RKO (cell line): ENCODE measurements at places on chromosomes 7 and 10.

DNA sequence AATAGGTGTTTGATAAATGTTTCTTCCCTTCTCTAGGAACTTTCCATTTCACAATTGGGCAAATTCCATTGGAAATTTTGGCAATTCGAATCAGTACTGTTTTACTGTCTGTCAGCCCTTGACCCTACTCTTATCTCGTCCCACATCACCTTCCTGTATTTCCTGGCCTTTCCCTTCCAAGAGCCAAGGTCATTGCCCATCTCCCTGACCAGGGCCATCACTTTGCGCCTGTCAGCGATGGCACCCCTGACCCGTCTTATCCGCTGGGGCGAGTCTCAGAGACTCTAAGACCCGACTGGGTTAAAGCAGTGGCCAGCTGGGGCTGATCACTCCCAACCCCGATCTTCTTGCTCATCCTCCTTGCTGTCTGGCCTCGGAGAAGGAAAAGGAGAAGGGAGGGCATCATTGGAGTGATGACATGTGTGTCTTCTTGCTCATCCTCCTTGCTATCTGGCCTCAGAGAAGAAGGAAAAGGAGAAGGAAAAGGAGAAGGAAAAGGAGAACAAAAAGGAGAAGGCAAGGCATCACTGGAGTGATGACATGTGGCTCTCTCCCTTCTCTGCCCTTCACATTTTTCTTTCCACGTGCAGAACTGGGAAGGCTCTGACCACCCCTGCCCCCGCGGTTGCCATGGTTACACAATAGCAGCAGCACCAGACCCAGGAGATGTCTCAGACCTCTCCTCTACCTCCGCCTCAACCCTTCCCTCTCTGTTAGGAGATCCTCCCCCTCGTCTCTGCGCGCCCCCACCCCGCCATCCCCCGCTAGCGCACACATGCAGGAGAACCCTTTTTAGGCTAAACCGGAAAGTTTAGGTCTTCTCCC is 2.0 kb downstream of the SEMA3D start:
- DNase-seq: no peak

GRCh38 chr10:31630861-31631567 is 297.6 kb downstream of the ARHGAP12 start:
- no peak for DNase-seq

GRCh38 chr10:89201345-89202032 is 5.6 kb downstream of the CH25H start:
- DNase-seq: no peak

- DNase-seq: no peak
Measured at GRCh38 chr10:5751601-5752253, 61.5 kb downstream of the GDI2 start.

DNA sequence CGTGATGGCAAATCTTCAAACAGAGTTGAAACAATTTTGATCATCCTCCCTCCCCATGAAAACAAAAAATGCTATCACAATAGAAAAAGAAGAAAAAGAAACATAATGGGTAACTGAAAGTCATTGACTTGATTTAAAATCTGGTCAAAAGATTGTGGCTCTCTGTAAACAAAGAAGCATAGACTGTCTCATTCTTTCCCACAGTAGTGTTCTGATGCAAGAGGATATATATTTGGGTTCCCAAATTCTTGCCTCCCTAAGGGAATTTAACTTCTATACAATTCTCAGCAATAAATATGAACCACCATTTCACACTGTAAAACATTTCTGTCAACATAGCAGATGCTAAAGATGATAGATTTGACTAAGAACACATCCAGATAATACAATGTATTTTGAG is 32.8 kb upstream of the MEOX2 start:
- no peak for DNase-seq
